ENCODE measurements at places on chromosomes 5 and 9.

DNA sequence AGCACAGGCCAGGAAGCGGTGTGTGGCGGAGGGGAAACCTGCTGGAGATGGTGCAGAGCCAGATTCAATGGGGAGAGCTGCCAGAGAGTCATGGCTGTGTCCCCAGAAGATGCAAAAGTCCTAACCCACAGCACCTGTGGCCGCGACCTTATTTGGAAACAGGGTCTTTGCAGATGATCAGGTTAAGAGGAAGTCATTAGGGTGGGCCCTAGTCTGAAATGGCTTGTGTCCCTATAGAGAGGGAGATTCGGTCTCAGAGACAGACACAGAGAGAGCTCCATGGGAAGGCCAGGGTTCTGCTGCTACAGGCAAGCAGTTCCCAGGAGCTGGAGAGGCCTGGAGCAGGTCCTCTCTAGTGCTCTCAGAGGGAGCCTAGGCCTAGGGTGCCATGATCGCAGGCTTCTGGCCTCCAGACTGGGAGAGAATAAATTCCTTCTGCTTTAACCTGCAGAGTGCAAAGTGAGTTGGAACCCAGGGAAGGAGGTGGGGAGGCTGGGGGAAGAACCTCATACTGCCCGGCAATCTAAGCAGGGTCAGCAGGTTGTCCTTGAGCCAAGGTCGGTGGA, 1.9 kb upstream of the LPCAT1 start:
- no peak for DNase-seq

- DNase-seq, result no peak
Measured at GRCh38 chr5:15249152-15249551, 250.8 kb upstream of the FBXL7 start.

GRCh38 chr5:174306345-174307030, 261.0 kb downstream of the NSG2 start:
- no peak for DNase-seq

GRCh38 chr9:73680831-73681230, 529.2 kb downstream of the ANXA1 start:
- DNase-seq, result no peak

DNA sequence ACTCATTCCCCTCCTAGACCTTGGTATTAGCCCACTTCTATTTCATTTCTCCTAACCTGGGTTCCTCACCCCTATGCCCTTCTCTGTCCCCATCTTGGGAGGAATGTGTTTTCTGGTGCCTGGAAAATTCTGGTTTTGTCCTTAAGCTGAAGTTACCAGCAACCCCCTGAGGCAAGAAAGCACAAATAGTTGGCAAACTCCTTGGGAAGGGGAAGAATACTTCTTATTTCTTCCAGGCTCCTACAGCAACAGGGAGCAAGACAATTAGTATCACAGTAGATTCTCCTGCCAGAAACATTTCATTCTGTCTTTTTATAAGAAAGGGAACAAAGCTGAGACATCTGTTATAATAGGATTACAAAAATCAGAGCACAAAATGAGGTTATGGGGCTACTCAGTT, 142.5 kb downstream of the SNCAIP start:
- no peak for DNase-seq

DNA sequence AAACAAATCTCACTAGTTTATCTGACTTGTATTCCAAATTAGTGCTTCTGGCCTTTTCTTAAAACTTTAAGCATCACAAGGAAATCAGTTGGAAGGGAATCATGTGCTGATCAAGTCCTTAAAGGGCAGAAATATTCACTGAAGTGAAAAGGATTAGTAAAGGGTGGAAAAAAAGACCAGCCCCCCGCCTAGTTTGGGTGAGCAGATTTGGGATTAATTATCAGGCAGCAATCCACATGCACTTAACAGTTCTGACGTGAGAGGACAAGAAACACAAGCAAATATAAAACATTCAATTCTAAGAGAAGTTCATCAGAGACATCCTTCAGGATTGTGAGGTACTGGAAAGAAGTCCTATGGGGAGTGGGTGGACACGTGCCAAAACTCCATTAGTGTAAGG, at the start of gene TYRP1:
Gene TYRP1, plus strand, starts transcription at position 245 of the 400 bp plus-strand sequence. CDS start 612 bp downstream, outside the sequence.
- no peak for DNase-seq

GRCh38 chr5:71658916-71659662, 60.0 kb upstream of the CARTPT start:
- no peak for DNase-seq

- DNase-seq, result no peak
Measured at GRCh38 chr5:138664276-138664943, 88.8 kb upstream of the CTNNA1 start.

- DNase-seq, result no peak
Measured at GRCh38 chr5:171845040-171845630, 59.5 kb downstream of the SMIM23 start.

- no peak for DNase-seq
Measured at GRCh38 chr5:172077664-172078425, 71.4 kb upstream of the FBXW11 start.

DNA sequence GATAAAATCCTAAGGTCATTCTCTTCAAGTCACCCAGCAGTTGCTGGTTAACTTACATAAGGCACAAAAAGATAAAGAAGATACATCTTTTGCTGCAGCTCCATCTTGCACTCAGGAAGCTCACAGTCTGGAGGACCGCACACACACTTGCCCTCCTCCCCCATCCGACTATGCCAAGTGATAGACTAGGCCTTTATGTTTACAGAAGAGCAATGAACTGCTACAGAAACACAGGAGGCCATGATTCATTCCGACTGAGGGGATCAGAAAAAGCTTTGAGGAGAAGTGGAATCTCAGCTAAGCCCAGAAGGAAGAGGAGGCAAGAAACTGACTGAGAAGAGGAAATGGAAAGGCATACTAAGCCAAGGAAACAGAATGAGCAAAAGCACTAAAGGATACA, 17.4 kb downstream of the NRG2 start:
- no peak for DNase-seq

DNA sequence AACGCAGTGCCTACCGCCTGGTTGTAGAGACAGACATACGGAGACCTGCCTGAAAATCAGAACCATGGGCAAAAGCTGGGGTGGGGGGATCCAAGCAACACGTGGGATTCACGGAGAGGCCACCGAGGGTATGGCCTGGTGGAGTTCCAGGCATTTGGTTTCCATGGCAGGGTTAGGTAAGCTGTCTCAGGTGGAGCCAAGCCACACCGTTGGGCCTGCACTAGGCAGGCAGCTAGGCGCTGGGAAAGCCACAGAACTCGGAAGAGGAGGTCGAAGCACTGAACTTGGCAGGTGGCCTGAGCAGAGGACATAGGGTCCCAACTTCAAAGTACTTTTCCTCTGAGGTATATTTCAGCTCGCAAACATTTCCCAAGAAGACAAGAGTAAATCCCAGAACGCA, 111.6 kb downstream of the ISL1 start:
- DNase-seq, result no peak

GRCh38 chr5:154044099-154044498, 5.3 kb downstream of the MFAP3 start:
- DNase-seq, result no peak

- DNase-seq, result no peak
Measured at GRCh38 chr5:124056326-124056990, 544.5 kb downstream of the CSNK1G3 start.

- no peak for DNase-seq
Measured at GRCh38 chr9:37897665-37898064, 6.3 kb downstream of the SLC25A51 start.

- DNase-seq, result no peak
Measured at GRCh38 chr5:50733741-50734140, 67.3 kb downstream of the PARP8 start.

DNA sequence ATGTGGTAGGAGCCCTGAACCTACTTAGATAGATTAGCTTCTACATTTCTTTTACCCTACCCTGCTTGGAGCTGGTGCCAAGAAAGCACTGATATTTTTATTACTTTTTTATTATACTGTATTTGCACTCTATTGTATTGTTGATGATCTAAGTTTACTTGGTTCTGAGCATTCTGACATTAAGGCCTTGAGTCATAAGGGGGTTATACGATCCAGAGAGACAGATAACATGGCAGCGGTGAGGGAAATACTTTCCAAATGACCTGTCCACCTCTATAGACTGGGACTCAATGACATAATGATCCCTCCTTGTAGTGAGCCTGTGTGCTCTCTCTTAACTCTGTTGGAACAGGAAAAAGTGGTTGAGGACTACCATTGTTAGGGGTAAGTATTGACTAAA, 176.3 kb downstream of the MAN2A1 start:
- DNase-seq, result no peak

- DNase-seq, result no peak
Measured at GRCh38 chr9:93659044-93659836, 82.9 kb downstream of the PHF2 start.
